ENCODE measurements at places on chromosomes 4 and X.

DNA sequence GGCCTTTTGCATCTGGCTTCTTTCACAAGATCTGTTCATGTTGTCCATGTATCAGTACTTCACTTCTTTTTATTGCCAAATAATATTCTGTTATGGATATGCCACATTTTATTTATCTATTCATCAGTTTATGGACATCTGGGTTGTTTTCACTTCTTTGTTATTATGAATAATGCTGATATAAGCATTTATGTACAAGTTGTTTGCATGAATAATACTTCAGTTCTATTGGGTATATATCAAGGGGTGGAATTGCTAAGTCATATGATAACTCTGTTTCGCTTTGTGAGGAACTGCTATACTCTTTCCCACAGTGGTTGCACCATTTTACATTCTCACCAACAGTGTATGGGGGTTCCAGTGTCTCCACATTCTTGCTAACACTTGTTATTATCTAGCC lies 190.4 kb downstream of the RBMX2 start:
- DNase-seq = no peak

GRCh38 chr4:88828842-88829571 lies 131.4 kb upstream of the NAP1L5 start:
- no peak for DNase-seq

- DNase-seq = no peak
Observed at GRCh38 chr4:78409612-78410202, 141.9 kb upstream of the ANXA3 start.

DNA sequence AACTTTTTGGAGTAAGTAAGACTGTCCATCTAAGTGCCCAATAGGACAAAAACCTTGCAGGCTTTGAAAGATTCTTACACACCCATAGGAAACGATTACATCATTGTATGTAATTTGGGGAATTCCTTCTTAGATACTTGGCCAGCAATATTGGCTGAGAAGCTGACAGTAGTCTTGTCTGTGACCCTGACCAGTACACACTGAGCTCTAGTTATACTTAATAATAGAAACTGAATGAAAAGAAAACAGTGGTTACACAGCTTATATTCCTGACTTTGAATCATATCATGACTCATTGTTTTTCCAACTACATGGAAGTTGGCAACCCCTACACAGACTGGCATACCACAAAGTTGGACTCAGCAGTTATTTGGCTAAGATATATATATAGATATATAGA lies 7.1 kb upstream of the TLR2 start:
- no peak for DNase-seq

DNA sequence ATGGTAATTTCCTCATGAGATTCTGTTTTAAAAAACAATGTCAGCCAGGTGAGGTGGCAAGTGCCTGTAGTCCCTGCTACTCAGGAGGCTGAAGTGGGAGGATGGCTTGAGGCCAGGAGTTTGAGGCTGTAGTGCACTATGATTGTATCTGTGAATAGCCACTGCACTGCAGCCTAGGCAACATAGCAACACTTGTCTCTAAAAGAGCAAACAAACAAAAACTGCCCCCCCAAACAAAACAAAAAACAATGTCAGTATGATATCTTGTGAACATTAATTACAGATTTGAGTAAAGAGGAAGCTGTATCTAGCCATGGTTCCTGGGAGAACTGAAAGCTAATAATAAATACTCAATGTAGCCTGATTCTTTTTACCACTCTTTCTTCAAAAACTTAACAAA lies 6.8 kb upstream of the MSL3 start:
- DNase-seq = no peak

DNA sequence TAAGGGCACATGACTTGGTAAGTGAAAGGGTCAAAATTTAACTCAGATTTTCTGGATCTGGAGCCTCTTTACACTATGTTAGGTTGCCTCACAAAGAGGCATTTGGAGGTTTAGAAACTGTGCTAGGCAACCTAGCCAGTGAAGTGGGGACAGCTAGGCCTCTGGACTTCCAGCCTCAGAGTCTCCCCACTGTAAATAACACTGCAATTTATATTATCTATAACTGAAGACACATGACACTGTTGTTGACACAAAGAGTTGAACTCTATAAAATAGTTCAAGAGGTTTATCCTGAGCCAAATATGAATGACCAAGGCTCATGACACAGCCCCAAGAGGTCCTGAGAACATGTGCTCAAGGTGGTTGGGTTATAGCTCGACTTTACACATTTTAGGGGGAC lies 74.9 kb upstream of the IQCM start:
- DNase-seq = no peak

DNA sequence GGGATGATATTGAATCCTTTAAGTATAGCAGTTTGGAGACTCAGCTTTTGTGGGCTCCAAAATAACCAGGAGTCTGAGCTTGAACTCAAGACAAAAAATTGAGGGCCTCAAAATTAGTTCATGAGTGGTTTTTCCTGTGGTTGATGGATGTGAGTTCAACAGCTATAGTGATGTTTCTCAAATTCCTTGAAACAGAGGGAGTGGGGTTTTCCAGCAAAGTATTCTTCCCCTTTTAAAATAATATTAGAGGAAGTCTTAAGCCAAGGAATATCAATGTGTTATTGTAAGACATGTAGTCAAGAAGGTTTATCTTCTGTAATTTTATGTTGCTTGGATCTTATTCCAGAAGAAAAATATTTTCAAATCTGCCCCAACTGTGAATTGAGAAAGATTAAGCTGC lies 10.6 kb downstream of the OTC start:
- DNase-seq = no peak

DNA sequence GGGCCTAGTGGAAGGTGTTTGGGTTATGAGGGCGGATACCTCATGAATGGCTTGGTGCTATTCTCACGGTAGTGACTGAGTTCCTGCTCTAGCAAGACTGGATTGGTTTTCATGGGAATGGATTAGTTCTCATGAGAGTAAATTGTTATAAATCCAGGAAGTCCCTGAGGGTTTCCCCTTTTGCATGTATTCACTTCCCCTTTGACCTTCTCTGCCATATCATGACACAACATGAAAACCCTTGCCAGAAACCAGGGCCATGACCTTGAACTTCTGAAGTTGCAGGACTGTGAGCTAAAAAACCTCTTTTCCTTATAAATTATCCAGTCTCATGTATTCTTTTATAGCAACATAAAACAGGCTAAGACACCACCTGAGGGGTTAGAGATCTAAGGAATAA lies 529.7 kb upstream of the RPS6KA3 start:
- DNase-seq = no peak

GRCh38 chr4:176782794-176783193 lies 9.9 kb downstream of the VEGFC start:
- DNase-seq = no peak

GRCh38 chrX:24672701-24673190 lies 21.0 kb upstream of the POLA1 start:
- DNase-seq = no peak

GRCh38 chrX:101973066-101973465 lies 41.2 kb upstream of the ZMAT1 start:
- DNase-seq = no peak

- DNase-seq = no peak
Observed at GRCh38 chr4:78756137-78756536, 20.0 kb upstream of the BMP2K start.

GRCh38 chr4:1588306-1588705 lies 95.8 kb downstream of the FAM53A start:
- no peak for DNase-seq

- DNase-seq = no peak
Observed at GRCh38 chr4:149741186-149741831, 74.3 kb downstream of the IQCM start.

GRCh38 chrX:78665342-78665741 lies 6.2 kb upstream of the RTL3 start:
- no peak for DNase-seq

DNA sequence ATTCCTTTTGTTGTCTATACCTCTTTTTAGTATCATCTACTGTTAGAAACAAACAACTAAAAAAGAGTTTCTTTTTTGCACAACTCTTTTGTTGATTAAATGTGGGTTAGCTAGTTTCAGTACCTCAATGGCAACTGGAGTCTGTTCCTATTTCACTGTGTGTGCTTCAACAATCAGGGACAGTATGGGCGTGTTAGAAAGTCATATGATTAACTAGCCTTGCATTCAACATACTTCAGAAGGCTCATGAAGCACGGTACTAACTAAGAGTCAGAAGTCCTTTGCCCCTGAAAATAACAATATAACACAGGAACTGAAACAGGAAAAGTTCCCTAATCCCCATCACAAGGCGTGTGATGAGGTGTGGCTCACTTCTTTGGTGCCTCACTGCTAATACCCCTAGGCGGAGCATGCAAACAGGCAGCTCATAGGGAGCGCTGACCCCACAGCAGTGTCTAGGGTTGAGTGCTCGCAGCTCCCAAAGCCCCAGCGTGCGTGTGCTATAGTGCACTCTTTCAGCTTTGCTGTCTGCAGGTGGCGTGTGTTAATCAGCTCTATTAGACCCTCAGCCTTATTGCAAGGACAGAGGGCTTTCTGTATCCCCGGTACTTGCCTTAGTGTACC lies 203.1 kb upstream of the NDST3 start:
- no peak for DNase-seq

- DNase-seq = peak; percentile 47
Observed at GRCh38 chr4:75708218-75708691, 16.1 kb upstream of the USO1 start.

GRCh38 chrX:71536285-71536684 lies 3.4 kb downstream of the OGT start:
- no peak for DNase-seq

DNA sequence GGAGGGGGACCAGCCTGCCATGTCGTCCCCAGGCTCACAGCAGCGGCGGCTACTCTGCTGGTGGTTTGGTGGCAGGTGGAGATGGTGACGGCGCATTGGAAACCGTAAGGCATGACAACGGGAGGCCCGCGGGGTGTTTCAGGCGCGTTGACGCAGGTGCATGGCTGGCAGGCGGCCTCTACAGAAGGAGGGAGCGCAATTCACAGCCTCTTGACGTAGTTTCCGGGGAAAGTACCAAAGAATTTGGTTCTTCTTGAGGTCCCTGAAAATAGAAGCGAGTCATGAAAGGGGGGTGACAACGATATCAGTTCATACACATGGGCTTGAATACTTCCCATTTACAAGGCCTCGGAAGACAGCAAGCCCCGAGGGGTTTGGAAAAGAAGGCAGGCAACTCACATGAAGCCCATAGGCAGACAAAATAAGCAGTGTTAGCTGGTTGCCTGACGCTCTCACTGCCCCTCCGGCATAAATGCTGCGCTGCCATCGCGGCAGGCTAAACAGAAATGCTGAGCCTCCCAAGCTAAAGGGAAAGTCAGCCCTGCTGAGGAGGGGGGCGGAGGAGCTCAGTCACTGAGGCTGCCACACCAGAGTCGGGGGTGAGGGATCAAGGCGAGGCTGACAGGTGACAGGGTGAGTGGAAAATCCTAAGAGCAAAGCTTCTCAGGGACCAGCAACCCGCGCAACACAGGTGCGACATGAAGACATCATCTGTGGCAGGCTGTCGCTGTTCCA lies 52.3 kb upstream of the PDLIM3 start:
- DNase-seq = peak; percentile 75

DNA sequence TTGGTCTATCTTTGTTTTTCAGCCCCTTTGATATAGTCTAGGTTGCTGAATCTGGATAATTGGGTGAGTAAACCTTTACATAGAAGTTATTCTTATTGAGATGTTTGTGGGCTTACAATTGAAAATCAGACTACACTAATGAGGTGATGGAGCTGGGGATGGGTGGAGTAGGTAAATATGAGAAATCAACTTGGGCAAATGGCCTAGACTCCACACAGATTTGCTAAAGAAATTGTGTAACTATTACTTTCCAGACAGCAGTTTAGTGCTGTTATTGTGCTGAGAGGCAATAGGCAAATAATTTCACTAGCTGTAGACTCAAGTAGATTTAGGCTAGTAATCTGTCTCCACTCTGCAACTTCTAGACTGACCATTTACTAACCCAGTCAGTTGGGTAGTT lies 8.2 kb downstream of the DIAPH2 start:
- no peak for DNase-seq

GRCh38 chrX:50874876-50875275 lies 35.7 kb upstream of the BMP15 start:
- no peak for DNase-seq

GRCh38 chr4:87118826-87119225 lies 101.6 kb downstream of the KLHL8 start:
- DNase-seq = peak; percentile 10

DNA sequence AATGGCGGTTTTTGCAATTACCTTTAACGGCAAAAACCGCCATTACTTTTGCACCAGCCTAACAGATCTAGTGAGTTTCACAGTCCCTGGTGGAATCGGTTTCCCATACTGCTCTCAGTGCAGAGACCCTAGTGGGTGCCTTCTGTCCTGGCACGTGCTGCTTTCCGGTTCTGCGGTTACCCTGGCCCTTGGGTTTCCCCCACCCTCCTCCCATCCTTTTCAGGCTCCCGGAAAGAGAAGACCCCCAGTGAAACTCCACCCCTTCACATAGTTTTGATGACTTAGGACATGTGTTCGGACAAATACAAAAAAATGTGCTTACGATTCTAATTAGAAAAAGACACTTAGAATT lies 36.9 kb downstream of the NLGN3 start:
- peak; percentile 66 for DNase-seq

- no peak for DNase-seq
Observed at GRCh38 chr4:58111818-58112217, 1001.6 kb upstream of the IGFBP7 start.

GRCh38 chrX:44651358-44651757 lies 108.7 kb upstream of the FUNDC1 start:
- DNase-seq = no peak

GRCh38 chrX:134186362-134187121 lies 50.4 kb upstream of the CCDC160 start:
- DNase-seq = peak; percentile 63

GRCh38 chr4:660401-660800 lies 13.7 kb downstream of the ATP5ME start:
- DNase-seq = no peak

DNA sequence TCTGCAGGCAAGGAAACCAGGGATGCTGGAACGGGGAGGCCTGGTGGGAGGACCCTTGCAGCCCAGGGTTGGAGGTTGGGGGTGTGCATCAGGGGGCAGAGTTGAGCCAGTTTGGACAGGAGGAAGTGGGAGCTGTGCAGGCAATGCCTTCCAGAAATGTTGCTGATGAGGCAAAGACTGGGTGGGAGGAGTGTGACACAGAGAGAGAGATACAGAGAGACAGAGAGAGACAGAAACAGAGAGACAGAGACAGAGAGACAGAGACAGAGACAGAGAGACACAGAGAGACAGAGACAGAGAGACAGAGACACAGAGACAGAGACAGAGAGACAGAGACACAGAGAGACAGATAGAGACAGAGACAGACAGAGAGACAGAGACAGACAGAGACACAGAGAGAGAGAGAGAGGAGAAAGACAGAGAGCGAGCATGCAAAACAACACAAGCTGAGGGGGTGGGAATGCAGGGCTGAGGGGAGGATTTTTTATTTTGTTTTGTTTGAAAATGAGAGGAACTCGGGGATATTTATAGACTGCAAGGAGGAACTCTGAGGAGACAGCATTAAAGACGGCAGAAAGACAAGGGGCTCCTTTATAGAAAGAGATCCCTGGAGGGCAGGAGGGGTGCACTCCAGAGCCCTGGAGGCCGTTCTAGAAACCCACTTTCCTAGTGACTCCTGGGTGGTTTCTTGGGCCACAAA lies 1.9 kb upstream of the HAUS3 start:
- DNase-seq = no peak

All from T-helper 2 cell (primary cell).